ENCODE measurements at places on chromosomes 5 and 9.

GRCh38 chr9:33881635-33882034 is 64.7 kb downstream of the UBE2R2 start:
- no peak for DNase-seq

DNA sequence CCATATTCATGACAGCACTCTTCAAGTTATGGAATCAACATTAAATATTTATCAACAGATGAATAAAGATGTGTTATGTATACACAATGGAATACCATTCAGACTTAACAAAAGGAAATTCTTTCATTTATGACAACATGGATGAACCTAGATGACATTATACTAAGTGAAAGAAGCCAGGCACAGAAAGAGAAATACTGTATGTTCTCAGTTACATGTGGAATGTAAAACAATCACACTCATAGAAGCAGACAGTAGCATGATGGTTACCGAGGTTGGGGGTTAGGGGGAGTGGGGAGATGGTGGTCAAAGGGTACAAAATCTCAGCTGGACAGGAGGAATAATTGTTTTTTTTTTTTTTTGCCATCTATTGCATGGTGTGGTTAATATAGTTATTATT is 431.9 kb downstream of the DMAC1 start:
- DNase-seq: no peak

DNA sequence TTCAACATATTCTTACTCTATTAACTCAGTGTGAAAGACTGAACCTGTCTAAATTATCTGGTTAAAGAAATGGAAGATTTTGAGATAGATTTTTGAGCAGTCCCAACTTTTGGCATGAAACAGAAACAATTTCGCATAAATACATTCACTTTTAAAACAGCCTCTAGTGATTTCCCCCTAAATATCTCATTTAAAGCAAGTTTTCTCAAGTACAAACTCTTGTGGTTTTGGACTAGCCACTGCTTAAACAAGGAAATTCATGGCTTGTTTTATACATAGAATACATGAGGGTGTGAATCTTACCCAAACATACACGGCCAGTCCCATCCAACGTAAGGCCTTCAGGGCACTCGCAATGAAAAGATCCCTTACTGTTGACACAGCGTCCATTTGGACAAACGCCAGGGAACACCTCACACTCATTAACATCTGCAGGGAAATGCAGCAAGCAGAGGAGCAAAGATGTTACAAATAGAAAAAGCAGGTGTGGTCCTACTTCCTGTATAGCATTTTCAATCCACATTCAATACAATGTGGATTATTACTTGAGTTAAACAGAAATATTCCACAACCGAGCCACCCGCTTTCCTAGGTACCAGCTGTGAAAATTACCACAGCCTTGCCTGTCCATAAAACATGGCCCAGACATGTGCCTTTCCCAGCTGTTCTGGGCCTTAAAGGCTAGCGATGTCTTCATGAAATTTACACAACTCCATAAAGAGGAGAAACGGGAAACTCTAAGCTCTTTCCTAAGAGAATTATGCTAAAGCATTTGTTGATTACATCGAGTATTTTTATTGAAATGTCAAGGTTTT is 188.8 kb downstream of the FBN2 start:
- DNase-seq: no peak

- peak; percentile 70 for DNase-seq
Observed at GRCh38 chr9:113511856-113512761, 48.6 kb downstream of the RGS3 start.

DNA sequence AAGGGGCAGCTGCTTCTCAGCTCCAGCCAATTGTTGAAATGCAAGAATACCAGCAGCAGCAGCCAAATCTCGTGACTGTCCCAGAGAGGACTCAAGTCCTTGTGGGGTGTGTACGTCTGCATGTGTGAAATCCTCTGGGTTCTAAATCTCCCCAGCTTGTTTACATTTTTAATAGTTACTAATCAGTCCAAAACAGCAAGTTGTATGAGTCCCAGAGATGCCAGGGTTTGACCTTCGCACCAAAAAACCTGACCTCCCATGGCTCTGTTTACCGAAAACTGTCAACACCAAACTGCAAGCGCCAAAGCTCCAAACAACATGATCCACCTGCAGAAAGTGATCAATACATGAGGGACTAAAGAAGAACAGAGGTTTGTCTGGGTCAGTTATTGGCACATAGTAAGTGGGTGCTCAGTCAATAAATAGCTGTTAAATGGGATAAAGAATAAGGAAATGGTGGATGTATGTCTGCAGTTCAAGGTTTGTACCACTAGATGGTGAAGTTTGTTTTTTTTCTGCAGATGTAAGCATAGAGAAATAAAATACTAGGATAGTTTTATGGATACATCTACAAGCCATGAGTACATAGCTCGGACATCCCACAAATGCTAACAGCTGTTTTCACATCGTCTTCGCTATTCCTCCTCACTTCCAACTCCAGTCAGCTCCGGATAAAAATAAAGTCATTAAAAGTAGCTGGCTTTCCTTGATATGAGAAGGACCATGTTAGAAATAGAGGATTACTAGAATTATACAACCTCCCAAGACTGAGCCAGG is 85.3 kb upstream of the ADRB2 start:
- DNase-seq: no peak

- DNase-seq: peak; percentile 88
Observed at GRCh38 chr9:126704892-126705766, 91.4 kb downstream of the LMX1B start.
